ENCODE measurements at places on chromosomes 6 and 20. TPM values are rescaled to one million over a fixed set of nuclear protein-coding genes. Genes with fewer than 3 reads are reported as not detected.

DNA sequence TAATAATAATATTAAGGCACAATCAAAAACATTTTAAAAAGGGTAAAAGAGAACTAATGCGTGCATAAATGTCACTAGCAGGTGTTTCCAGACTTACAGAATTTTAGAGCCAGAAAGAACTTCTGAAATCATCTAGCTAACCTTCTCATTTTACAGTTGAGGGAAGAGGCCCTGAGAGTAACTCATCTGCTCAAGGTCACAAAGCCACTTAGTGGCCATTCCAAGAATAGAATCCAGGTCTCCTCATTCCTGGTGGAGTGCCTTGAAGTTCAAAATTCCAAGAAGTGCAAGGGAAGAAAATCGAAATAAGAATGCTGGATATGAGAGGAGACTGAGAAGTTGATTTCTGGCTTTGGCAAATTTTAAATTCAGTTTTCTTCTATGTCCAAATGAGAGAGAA, 3.2 kb upstream of the KIAA0408 start:
- DNase-seq = peak; percentile 17

The LINC00237 gene
- not detected for polyA plus RNA-seq

DNA sequence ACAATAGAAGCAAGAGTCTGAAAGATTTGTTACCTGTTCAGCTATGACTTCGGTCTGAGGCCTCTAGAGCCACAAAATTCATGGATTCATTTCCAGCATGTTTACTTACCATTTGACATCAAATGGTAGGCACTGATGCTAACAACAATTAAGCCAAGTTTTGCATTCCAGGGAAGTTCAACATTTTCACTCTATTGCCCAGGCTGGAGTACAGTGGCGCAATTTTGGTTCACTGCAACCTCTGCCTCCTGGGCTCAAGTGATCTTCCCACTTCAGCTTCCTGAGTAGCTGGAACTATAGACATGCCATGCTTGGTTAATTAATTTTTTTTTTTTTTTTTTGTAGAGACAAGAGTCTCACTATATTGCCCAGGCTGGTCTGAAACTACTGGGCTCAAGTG, 114.1 kb upstream of the SGK1 start:
- no peak for DNase-seq

- DNase-seq = no peak
Observed at GRCh38 chr6:46610862-46611553, 41.6 kb downstream of the CYP39A1 start.

The KHDC1L gene
- polyA plus RNA-seq = not detected

The CCDC170 gene
- 0.05 TPM for polyA plus RNA-seq

GRCh38 chr6:114342826-114343781, at the start of gene HS3ST5:
Gene HS3ST5, minus strand, starts transcription at chr6:114343023. Its CDS starts 280,178 bp downstream, at chr6:114062845.
- DNase-seq = peak; percentile 36

DNA sequence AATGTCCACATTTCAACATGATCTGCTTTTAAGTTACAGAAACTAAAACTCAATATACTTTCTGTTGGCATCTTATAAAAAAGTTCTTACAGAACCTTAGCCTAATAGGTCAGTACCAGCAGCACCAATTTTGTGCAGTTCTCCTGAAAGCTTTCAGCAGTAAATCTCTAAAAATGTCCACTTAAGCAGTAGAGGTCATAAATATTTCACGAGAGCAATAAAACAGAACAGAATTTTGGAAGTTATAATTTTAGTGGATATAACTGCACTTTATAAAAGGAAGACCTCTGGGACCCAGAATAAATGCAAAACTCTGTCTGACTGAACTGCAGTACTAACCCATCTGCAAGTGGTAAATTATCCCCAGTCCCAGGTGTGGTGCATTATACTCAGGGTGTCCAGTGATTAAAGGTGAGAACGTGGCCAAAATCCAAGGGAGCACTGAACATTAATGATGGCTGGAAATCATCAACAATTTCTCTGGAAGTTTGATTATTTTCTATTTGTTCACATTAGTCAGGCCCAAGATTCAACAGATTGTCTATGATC, 172.6 kb upstream of the RSPO3 start:
- no peak for DNase-seq

DNA sequence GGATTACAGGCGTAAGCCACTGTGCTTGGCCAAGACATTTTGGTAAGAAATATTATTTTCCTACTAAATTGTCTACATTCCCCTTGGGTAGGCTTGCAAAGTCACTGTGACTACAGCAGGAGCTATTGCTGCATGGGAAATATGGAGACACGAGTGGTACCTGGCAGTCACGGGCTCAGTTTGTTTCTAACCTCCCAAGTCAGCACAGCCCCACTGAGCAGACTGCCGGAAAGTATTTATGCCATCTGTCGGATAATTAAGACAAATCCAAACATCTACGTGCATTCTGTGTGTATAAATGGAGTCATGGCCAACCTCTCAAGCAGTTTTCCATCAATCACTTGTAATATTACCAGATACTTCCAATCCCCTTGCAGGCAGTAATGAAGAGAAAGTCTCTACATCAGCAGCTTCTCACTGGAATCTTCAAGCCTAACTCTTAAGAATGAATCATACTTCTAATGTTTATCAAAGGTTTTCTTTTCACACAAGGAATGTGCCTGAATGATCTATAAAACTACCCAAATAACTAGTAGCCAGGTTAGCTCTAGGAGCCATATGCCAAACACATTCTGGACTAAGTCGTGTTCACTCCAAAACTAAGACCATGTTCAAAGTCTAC, 20.1 kb downstream of the PSMB1 start:
- DNase-seq = no peak

- no peak for DNase-seq
Observed at GRCh38 chr6:14517516-14518105, 400.0 kb downstream of the CD83 start.

GRCh38 chr20:50274570-50275430, 84.2 kb downstream of the CEBPB start:
- DNase-seq = no peak

The PNLDC1 gene
- polyA plus RNA-seq = 0.13 TPM

DNA sequence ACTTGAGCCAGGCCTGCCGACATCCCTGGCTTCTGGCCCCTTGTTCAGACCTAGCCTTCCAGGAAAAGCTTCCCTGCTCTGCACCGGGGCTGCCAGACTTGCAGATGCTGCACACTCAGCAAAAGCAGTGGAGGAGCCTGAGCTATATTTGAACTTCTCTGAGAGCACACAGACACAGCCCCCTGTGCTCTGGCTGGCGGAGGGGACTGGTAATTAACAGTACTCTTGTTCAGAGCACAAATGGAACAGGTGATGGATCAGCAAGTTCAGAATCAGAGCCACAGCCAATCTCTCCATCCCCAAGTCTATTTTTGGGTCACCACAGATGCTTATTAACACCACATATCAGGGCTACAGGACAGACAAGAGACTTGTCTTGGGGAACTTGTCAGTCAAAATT, 27.6 kb upstream of the RIMS4 start:
- no peak for DNase-seq

Data from A549 (cell line).